Right renal pelvis (tissue), 4 donors: ENCODE measurements at places on chromosomes 6 and 20. TPM values are rescaled to one million over a fixed set of nuclear protein-coding genes. Genes with fewer than 3 reads are reported as not detected.

PAX1 gene
- polyA plus RNA-seq: not detected

POFUT1 gene
- 47.1 TPM for polyA plus RNA-seq

TBX18 gene
- polyA plus RNA-seq: 9.6 TPM

PIGT gene
- 105 TPM for polyA plus RNA-seq

CCHCR1 gene
- 29.0 TPM for polyA plus RNA-seq
